ENCODE measurements at places on chromosomes 2 and 18.
A peak's percentile ranks its signal among the peaks of the same experiment; 100 is the strongest.

DNA sequence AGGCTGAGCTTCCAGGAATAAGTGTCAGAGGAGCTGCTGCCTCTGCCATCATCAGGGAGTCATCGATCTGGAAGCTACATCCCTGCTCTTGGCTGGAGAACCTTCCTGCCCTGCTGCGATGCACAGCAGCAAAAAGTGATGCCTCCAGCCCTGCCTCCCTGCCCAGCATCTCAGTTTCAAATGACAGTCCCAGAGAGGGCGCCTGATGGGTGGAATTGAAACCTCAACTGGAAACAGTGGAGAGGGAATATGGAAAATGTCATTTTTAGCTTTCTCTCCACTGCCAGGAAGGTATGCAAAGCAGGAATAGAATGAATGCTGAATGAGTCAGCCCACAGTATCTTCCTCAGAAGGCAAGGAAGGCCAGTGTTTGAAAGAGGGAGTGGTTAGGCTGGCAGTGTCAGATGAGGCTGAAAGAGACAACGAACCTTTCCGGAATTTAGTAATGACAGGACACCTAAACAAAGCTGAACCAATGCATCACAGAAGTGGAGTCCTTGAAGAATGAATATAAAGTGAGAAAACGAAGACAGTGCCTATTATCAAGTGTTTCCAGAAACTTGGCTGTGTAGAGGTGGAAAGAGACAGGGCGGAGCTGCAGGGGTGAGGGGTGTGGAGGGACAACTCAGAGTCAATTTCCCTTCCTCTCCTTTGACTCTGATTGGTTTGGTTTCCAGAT is 153.9 kb upstream of the NDUFV2 start:
- DNase-seq, result peak; percentile 42

DNA sequence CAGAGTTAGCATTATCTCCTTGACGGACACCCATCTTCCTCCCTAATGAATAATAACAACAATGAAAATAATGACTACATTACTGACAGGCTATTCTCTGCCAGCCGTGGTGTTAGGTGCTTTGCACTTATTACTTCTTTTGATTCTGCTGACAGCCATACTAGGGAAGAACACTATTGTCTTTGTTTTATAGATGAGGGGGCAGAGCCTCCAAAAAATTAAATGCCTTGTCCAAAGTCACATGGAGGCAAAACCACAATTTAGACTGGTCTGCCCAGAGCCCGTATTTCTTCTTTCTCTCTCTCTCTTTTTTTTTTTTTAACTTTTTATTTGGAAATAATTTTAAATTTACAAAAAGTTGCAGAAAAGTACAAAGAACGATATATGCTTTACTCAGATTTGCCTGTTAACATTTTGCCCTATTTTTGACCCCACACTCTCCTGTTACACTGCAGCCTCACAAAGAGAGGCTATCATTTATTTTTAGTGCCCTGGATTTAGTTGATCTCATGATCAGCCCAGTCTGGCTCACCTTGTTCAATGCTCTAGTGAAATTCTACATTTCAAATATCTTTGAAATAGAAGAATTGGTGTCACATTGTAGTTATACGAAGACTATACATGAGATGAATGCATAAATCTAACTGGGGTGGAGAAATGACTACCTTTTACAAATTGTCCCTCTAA is 369.4 kb downstream of the LRRTM1 start:
- no peak for DNase-seq

DNA sequence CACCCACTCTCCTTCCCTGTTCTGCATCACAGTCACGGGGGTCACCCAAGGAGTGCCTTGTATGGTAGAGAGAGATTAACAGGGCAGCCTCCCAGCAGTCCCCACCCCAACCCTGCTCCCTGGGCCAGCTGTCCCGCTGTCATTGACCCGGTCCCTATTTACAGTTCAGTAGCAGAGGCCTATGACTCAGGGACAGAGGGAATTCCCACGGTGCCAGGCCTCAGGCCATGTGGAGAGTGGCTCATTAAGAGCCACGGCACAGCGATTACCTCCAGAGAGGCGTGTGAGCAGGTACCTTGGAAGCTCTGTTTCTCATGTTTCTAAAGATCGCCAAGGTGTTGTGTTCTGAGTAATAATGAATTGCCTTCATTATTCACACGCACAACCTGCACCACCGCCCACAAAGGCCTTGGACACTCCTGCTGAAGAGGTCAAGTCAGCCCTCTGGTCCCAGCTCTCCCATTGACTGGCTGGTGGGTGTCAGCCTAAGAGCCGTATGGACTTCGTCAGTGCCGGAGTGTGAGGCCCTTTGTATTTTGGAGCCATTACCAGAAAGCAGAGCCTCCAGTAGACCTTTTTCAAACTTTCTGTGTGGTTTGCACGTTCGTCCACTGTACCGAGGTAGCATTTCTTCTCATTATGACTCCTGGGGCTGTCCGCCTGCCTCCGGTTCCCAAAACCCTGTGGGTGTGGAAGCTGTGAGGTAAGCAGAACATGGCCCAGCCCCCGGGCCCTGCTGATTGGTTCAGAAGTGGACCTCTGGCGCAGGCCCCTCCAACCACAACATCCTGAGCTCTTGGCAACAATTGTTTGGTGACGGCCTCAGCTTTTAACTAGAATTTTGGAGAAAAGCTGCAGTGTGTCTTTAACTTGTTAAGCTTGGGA is 47.0 kb downstream of the SERTAD2 start:
- DNase-seq, result no peak

DNA sequence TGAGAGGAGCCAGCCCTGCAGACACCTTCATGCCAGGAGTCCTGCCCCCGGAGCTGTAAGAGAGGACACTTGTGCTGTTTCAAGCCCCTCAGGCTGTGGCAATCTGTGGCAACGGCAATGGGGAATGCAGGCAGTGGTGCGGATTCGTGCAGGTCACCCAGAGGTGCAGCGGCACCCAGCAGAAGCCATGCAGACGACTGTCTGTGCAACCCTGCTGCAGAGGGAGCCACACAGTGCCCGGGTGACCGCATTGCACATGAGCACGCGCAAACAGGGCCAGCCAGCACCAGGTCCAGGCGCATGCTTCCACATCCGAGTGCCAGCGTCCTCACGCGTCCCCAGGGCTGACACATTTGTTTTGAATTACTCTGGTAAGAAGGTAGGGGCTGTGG is 84.8 kb upstream of the GPC1 start:
- no peak for DNase-seq

- no peak for DNase-seq
Observed at GRCh38 chr18:58902961-58903360, 38.3 kb downstream of the ZNF532 start.

DNA sequence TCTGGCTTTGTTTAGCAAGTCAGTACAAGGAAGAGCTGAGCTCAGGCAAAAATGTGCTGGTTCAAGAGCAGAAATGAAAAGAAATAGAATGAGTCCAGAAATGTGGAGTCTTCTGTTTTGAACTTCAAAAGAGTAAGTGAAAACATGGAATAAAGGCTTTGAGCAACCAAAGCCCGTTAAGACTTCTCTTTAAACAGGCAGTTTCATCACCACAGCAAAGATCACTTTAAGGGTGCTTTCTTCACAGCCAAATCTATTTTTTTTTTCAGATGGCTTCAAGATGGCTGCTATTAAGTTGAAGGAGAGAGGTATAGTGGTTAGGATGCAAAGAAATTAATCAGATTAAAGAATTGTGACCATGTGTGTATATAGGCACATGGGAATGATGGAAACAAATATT is 2.0 kb upstream of the CHRNA1 start:
- DNase-seq, result no peak

- no peak for DNase-seq
Observed at GRCh38 chr2:168529900-168530561, 74.0 kb downstream of the CERS6 start.

DNA sequence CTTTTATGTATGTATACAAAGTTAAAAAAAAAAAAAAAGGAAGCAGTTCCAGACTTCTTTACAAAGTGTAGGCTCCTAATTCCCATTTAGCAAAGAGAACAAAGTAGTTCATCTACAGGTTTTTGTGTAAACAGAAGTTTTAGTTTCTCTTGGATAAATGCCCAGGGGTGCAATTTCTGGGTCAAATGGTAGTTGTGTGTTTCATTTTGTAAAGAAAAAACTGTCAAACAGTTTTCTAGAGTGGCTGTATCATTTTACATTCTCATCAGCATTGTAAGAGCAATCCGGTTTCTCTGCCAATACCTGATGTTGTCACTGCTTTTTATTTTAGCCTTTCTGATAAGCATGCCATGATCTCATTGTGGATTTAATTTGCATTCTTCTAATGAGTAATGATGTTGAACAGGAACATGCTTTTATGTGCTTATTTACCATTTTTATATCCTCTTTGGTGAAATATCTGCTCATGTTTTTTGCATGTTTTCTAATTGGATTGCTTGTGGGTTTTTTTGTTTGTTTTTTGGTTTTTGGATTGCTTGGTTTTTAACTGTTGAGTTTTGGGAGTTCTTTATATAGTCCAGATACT is 16.6 kb upstream of the PSME4 start:
- no peak for DNase-seq

DNA sequence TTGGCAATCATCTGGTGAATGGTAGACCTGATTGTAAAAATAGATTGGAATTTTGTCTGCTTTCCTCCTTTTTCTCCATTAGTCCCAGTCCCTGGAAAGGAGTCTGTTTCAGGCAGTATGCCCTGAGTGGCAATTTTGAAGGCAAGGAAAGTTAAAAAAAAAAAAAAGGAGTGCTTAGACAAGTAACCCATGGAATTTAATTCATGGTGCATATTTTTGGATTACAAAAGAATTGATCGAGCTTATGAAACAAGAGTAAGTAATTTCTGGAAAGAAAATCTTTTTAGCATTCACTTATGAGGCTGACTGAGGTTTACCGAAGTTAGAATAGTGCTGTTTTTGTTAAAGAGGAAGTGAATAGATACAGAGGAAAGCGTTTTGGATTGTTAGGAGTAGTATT is 29.4 kb upstream of the TMEM178A start:
- DNase-seq, result no peak

DNA sequence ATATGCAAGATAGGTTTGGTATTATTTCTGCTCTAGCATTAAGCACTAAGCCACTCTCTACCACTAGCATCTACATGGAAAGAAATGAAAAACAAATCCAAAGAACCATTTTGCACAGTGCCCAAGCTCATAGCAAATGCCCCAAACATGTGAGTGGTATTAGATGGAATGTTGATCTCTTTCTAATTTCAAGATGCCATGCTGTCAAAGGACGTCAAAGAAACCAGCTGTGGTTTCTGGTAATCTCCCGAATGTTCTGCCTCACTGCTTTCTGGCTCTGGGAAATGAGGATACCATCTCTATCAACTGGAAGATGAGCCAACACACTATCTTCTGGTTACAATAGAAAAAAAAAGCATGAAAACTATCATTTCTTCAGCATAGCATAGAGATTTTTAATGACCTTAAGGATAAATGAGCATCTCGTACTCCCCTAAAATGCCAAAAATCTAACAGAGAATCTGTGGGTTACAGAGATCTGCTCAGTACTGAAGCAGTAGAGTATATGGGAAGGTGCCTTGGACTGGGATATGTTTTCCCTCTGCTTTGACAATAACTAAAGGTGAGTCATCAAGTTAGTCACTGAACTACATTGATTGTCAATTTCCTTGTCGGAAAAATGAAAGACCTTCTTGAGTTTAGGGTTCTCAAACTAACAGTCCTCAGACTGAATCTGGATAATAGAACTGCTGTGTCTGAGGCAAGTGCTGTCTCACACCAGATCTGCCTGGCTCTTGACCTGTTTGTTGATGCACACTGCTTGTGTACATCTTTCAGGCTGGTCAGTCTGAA is 244.8 kb upstream of the NCKAP5 start:
- no peak for DNase-seq

DNA sequence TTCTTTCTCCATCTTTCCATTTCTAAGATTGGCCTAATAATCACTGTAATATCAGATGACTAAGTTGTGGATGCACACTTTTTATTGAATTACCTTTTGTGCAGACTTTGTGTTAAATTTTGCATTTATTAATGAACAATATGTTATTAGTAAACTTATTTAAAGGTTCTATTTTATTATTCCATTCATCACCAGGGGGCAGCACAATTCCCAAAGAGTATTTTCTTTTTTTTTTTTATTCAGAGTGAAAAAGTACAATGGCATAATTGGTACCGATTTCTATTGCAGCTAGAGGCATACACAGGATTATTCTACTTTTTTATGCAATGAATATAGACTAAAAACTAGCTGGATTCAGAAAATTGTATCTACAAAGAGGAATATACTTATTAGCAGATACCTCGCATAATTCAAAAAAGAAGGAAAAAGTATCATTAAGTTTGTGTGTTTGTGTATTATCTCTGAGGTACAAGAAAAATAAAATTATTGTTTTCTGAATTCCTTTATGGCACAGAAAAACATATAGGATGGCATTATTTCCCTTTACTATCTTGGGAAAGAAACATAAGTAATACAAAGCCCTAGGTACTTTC is 390.6 kb downstream of the ERBB4 start:
- no peak for DNase-seq

GRCh38 chr2:220309215-220309614 is 681.8 kb downstream of the SLC4A3 start:
- no peak for DNase-seq

DNA sequence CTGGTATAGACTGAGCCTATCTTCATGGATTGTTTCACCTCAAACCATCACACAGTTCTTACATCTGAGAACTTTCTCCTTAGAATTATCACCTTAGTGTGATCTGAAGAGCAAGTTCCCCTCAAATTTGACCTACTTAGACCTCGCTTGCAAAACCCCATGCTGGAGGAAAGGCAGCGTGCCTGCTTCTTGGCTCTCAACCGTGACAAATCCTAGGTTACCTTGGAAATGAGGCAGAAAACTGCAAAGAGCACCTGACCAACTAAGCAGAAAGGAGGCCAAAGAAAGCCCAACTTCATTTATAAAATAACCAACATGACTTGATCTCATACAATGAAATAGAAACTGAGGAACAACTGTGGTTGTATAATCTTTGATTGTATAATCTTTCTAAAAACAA is 146.4 kb downstream of the RAB3GAP1 start:
- no peak for DNase-seq

DNA sequence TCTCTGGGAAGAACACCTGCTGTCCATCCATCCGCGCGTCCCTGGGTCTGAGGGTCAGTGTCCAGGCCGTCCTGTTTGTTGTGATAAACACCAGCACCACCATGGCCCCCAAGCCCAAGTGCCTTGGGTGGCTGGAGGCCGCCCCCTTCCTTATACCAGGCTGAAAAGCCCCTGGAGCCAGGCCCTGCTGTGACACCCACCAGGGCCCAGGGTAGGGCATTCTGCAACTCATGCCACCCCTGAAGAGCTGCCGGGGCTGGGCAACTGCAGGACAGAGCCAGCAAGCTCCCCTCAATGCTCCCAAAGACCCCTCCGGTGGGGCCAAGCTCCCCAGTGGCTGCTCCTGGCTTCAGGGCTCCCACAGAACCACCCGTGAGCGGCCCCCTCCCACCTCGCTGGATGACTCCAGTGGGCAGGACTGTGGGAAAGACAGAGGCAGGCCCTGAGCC is 31.9 kb upstream of the SNED1 start:
- no peak for DNase-seq
